ENCODE measurements at places on chromosomes 1 and 21.

DNA sequence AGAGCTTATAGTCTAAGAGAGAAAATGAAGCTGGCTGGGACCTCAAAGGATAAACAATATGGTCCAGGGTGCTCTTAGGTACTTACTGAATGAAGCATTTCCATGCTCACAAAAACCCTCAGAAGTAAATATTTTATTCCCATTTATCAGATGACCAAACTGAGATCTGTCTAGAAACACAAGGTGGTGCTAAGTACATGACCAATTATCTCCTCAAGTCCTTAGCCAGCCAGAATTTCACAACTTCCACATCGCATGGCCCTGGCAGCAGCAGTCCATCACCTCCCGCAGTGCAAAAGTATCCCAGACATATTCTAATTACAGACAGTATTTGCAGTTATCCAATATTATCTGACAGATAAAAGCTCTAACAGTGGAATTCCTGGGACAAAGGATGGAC lies 321.7 kb upstream of the PROX1 start:
- no peak for DNase-seq

DNA sequence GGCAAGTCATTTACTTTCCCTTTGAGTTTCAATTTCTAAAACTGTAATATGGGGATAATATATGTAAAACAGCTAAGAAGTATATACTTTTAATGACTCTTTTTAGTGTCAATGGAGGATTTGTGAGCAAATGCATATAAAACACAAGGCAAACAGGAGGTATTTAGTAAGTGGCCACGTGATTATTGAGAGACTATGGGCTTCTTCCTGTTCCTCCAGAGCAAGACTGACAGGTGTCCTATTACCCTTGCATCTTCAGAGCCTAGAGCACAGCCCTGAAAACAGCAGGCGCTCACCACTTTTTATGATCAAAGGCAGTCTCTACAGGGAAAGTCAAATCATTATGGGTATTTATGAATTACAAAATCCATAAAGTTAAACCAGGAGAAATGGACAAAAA lies 941 bp upstream of the ROR1 start:
- no peak for DNase-seq

DNA sequence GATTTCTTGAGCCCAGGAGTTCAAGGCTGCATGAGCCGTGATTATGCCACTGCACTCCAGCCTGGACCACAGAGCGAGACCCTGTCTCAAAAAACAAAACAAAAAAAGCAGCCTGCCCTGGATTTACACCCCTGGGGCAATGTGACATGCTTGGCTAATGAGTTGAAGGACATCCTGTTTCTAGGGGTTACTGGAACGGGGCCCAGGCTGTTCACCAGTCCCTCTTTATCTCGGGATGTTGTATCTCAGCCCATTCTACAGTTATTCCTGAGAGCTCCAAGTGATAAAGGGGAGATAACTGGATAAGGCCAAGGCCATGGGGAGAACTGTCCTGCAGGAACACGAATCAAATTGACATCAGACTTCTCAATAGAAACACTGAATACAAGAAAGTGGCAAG lies 21.7 kb upstream of the S100A2 start:
- DNase-seq, result no peak

DNA sequence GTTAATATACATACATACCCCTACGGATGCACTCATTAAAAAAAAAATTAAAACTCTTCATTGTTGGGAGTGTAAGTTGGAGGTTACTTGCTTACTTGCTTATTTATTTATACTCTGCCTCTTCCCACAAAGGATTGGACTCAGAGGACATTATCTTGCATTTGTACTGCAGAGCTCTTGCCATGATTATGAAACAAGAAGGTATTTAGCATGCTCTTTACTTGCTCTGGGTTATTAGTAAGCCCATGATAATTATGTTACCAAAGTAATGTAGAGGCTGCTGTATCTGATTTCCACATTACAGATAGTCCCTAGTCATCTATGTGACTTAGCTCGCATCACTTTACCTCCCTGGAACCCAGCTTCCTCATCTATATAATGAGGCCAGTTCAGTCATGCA lies 355.1 kb upstream of the PTBP2 start:
- DNase-seq, result no peak

GRCh38 chr1:51217101-51217500 lies 19.0 kb upstream of the RNF11 start:
- DNase-seq, result no peak

DNA sequence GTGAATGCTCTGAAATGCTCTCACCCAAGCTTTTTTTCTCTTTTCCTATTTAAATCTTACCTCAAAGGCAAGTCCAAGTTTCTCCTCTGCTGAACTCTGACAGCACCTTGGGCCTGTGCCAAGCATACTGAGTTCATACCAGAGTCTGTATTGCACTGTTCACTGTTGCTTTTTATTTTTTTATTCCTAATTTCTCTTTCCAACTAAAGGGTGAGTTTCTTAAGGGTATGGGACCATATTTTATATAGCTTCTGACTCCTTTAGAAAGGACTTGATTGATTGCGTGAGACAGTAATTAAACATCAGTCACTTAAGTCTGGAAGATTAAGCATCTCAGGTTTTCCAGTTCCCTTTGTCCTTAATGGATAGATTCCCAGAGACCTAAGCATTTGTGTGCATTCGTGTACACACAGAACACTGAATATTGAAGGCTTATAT lies 69.9 kb downstream of the CACHD1 start:
- no peak for DNase-seq

DNA sequence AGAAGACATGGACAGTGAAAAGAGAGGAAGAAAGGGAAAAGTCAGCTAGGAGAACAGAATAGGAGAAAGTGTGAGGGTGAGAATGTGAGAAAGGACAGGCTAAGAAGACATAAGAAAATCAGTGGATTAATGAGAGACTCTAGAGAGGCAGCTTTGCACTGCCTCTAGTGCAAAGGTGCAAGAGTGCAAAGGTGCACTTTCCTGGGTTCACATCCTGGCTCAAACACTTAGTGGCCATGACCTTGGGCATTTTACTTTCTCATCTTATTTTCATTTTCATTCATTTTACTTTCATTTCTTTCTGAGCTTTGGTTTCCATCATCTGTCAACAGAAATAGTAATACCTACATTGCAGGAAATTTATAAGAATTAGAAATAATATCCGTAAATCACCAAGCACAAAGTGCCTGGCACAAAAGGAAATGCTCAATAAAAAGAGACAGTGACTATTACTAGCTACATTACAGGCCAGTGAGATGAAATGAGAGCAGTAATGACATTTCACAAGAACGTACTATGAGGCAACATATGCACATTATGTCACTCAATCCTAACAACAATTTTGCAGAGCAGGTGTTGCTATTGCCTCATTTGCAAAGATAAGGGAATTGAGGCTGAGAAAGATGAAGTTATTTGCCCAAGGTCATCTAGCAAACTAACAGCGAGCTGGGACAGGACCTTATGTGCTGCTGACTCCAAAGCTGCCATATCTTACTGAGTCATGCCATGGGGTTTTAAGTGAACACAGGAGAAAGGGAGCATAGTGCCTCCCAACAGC lies 107.0 kb upstream of the TLR5 start:
- no peak for DNase-seq

GRCh38 chr1:9716404-9717192 lies 65.1 kb downstream of the PIK3CD start:
- DNase-seq, result no peak

- DNase-seq, result peak; percentile 89
Measured at GRCh38 chr1:168342572-168343280, 62.0 kb downstream of the TBX19 start.

- no peak for DNase-seq
Measured at GRCh38 chr1:185869590-185869989, 135.4 kb downstream of the HMCN1 start.

GRCh38 chr1:204323887-204324286 lies 35.8 kb downstream of the PLEKHA6 start:
- DNase-seq, result no peak

DNA sequence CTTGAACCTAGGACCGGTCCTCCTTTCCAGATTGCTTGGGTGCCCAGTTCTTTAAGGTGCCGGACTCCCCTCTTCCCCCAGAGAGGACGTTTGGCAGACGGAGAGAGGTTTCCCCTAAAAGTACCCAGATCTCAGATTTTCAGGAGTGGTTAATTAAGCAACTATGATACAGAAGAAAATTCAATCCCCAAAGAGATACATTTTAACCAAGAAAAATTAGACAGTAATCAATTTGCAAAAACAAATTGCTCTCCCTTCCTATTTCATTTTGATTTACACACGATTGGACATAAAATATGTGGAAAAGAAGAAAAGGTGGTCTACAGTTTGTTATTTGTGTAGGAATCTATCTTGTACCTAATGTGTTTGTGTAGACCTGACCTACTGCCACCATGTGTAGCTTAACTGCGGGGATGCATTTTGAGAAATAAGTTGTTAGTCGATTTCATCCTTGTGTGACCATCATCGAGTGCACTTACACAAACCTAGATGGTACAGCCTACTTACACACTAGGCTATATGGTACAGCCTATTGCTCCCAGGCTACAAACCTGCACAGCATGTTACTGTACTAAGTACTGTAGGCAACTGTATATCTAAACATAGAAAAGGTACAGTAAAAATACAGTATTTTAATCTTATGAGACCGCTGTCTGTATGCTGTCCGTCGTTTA lies 755 bp downstream of the RPAP2 start:
- no peak for DNase-seq

GRCh38 chr1:23598424-23598823 lies 39.1 kb upstream of the ID3 start:
- DNase-seq, result no peak

- DNase-seq, result no peak
Measured at GRCh38 chr1:169392406-169392805, 24.4 kb downstream of the BLZF1 start.

GRCh38 chr1:93804412-93804811 lies 74.6 kb downstream of the DNTTIP2 start:
- DNase-seq, result no peak

- no peak for DNase-seq
Measured at GRCh38 chr21:41247561-41248545, 68.7 kb upstream of the FAM3B start.

GRCh38 chr1:226674892-226675714 lies 64.0 kb downstream of the ITPKB start:
- peak; percentile 93 for DNase-seq

DNA sequence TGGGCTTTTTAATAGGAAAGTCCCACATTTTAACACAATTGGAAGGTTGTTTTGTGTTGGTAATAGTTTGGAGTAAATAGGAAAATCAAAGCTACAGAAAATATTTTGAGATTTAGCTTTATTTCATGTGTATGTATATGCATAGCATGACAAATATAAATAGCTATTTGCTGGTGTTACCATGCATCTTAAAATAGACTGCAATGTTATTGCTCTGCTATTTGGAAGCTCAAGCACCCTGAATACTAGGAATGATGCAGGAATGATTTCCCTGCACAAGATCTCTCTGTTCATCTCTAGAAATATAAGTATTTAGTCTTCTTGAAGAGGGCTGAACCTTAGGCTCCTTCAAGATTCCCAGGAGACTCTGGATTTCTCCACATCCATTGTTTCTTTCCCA lies 268.3 kb upstream of the POGK start:
- no peak for DNase-seq

- DNase-seq, result peak; percentile 27
Measured at GRCh38 chr1:21814981-21815582, 3.0 kb downstream of the LDLRAD2 start.

DNA sequence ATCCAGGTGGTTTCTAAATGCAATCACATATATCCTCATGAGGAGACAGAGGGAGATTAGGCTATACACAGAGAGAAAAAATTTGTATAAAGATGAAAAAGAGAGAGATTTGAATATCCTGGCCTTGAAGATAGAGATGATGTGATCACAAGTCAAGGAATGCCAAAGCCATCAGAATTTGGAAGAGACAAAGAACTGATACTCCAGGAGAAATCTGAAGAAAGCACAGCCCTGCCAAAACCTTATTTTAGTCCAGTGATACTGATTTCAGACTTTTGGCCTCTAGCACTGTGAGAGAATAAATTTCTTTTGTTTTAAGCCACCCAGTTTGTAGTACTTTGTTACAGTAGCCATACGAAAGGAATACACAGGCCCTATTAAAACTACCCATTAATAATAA lies 33.4 kb downstream of the DOCK7 start:
- no peak for DNase-seq

GRCh38 chr1:198679535-198680173 lies 40.8 kb downstream of the PTPRC start:
- peak; percentile 32 for DNase-seq

GRCh38 chr1:177984136-177984525 lies 14.3 kb upstream of the SEC16B start:
- DNase-seq, result no peak

- no peak for DNase-seq
Measured at GRCh38 chr1:169175461-169175860, 69.0 kb downstream of the ATP1B1 start.

GRCh38 chr1:227893949-227894721 lies 53.6 kb downstream of the WNT9A start:
- no peak for DNase-seq

GRCh38 chr1:193278968-193279367 lies 92.6 kb upstream of the B3GALT2 start:
- DNase-seq, result no peak

Measured in B cell (primary cell).